Lower lobe of right lung (tissue), 2 donors: ENCODE measurements at places on chromosomes 12 and 14. TPM values are rescaled to one million over a fixed set of nuclear protein-coding genes. Genes with fewer than 3 reads are reported as not detected.

C12orf60 gene
- 0.77 TPM for total RNA-seq

CFAP251 gene
- total RNA-seq: 8.2 TPM

RNASE7 gene
- not detected for total RNA-seq

SPTSSA gene
- total RNA-seq: 47.6 TPM

ACOT4 gene
- 5.0 TPM for total RNA-seq

MSI1 gene
- 0.44 TPM for total RNA-seq

DPF3 gene
- 0.59 TPM for total RNA-seq

GLIPR1L1 gene
- total RNA-seq: not detected

PUS7L gene
- 11.6 TPM for total RNA-seq

DNA sequence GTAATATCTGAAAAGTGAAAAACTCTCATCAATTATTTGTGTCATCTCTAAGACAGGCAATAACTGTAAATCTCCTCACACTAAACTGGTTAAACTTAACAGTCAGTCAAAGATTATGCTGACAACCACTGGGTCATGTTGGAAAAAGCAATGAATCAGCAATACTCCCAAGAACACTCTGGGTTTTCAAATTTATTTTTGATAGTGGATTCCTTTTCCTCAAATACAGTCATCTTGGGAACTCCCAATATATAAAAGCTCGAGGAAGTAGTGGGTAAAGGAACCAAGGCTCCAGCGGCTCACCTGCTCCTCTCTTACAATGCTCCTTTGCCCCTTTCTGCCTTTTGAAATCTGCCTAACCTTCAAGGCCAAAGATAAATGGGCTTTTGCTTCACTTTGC, 70.0 kb downstream of the ARMH4 start:
- no peak for DNase-seq

GRCh38 chr12:2011643-2012607, 7.7 kb upstream of the DCP1B start:
- DNase-seq: no peak

DNA sequence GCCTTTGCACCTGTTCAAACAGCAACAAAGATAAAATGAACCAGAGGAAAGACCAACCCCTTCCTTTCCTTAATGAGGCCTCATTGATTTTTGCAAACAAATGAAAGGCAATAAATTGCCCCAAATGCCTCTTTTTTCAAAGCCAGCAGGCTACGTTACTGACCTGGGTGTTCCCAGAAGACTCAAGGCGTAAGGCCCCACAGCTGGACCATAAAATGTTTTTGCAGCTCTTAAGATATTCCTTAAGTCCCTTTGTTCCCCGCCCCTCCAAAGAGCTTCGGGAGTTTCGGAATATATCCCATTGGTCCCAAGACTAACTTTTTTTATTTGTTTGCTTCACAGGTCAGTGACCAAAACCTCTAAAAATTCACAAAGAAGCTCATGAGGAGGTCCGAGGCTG, 462.9 kb upstream of the PRICKLE1 start:
- DNase-seq: no peak

GRCh38 chr12:57483466-57483865, 3.8 kb upstream of the ARHGAP9 start:
- no peak for DNase-seq

DNA sequence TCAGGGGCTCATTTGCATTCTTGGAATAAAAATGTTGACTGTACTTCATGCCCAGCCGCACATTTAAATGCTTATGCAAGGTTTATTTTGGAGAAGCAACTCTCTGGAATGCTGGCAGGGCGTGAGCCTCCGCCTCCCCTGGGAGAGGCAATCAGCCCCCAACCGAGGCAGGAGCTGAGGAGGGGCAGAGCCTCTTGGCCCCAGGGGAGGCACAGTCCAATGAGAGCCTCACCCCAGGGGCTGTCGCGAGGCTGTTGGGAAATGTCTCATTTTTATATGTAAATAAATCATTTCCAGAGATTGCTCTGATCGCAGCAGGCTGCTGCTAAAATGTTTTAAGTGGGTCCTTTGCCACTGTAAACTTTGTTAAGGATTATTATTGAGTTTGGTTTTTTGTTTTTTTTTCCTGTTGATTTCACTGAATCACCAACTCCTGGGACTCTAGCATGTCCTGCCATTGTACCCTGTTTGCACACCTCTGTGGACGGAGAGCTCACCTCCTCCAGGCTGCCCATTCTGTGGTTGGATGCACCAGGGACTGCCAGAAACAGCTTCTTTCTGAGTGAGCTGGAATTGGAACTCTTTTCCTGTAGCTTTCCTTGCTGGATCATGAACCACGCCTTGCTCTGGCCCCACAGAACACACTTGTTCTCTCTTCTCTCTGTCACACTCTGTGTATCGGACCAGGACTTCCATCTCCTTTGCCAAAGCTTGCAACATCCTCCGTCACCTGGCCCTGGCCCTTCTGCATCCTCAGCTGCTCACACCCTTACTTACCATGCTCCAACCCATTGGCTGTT, 46.9 kb upstream of the FAM181A start:
- peak; percentile 71 for DNase-seq

DNA sequence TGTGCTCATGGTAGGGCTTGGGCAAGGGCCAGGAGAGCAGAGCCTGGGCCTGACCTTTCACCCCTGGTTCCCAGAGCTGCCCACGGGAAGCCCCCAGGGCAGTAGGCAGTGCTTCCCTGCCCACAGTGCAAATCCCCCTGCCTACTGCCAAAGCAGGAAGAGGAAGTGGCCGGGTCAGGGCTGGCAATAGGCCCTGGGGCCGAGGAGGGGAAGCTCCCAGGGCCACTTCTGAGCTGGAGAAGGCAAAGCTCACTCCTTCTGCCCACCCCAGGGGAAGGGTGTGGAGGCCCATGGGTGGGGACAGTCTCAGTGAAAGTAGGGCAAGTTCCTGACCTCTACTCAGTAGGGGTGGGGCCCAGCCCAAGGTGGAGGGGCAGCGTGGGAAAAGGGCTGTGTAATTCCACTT, 5.4 kb upstream of the NR4A1 start:
- peak; percentile 84 for DNase-seq

DNA sequence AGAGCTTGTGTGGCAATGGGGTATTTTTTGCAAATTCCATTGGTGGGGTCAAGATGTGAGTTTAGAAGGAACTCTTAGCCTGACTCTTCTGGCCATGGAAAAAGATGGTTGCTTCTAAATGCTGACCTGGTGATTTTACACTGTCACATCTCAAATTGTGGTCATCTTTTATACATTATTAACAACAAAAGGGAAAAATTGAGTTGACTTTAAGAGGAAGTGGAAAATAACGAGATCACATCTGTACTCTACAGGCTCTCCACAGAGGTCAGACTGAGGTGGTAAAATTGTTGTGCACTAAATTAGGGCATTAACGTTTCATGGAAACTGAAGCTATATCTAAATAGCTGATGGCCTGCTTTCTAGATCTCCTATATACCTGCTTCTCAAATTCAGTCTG, 44.7 kb downstream of the PTPN11 start:
- DNase-seq: no peak

DNA sequence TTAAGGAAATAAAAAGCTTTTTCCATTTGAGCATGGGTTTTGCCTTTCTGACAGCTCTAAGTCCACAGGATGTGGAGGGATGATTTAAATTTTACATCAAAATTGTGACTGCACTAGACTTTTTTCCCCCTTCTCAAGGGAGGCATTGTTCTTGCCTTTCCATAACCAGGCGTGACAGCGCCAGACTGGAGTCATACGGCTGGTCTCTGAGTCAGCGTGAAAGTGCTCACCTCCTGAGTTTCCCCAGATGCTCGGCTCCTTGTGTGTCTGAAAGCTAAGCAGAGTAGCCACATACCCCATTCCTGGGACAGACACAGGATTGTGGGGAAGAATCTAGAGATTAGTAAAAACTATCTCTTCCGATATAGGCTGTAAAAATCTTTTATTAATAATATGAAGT, 43.1 kb downstream of the SOX5 start:
- no peak for DNase-seq

- no peak for DNase-seq
Measured at GRCh38 chr14:103001651-103002396, 55.5 kb downstream of the CDC42BPB start.

DNA sequence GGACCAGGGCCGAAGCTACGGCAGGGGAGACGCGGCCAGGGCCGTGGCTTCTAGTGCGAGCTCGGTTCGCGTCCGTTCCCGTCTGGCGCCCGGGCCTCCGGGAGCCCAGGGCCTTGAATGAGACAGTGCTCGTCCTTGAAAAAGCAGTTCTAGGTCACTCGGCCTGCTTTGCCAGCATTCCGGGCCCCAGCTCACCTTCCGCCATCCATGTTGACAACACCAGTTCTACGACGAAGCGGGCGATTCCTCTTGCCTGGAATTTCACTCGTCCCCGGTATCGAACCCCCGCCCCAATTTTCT, 4.5 kb downstream of the OR10AD1 start:
- peak; percentile 64 for DNase-seq

- no peak for DNase-seq
Measured at GRCh38 chr12:52322069-52322468, 871 bp upstream of the KRT83 start.

DNA sequence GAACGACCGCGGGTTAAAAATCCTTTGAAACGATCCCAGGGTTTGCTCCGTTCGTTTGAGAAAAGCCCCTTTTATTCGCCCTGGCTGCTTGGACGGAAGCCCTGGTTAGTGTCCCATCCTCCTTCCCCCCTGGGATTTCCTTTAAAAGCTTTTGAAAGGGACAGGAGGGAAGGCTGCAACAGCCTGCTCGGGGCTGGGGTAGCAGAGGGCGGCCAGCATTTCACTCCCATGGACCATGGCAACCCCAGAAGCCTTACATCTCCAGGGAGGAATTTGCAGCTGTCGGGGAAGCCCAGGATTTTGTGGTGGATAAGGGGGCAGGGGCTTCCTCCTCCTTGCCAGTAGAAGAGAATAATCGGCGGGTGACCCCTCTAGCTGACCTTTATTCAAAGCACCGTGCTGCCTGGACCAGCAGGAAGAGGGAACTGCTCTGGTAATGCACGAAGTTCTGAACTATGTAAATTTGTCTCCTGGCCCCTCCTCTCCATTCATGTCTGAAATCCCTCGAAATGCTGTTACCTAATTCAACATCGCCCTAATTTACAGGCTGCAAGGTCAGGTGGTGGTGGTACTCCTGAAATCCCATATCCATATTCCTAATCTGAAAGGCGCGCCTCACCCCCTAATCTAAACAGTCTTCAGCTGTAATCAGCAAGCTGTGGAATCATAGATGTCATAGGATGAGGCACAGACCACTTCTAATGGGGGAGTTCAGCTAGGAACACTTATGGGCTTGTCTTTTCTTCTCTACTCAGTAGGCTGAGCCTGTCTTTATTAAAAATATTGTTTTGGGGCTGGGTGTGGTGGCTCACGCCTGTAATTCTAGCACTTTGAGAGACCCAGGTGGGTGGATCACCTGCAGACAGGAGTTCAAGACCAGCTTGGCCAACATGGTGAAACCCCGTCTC, 1.0 kb upstream of the CLIP1 start:
- DNase-seq: no peak

DNA sequence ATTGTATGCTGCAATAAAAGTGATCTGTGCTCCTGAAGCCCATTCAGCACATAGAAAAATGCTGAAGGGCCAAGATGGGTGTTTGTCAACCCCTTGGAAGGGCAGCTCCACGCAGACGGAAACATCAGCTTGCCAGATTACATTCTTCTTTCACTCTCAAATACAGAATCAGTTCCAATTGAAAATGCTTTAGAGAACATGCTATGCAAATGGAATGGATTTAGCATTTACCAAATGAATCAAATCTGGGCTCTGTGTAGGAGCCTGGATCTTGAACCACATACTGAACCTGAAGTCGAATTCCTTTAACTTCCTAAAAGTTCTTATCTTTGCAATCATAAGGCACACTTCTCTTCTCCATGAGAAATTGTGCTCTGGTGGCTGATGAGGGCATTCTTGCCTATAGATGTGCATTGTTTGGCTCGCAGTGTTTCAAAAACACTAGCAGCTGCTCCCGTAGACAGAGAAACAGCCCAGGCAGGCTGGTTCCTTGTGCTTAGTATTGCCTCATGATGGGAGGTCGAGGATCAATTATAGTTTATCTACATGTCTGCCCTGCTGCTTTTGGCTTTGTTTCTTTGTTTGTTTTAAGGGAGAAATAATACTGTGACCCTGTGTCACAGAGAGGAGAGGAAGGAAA, 489.8 kb upstream of the FLRT2 start:
- DNase-seq: no peak
